ENCODE measurements at places on chromosomes 11 and 22.

DNA sequence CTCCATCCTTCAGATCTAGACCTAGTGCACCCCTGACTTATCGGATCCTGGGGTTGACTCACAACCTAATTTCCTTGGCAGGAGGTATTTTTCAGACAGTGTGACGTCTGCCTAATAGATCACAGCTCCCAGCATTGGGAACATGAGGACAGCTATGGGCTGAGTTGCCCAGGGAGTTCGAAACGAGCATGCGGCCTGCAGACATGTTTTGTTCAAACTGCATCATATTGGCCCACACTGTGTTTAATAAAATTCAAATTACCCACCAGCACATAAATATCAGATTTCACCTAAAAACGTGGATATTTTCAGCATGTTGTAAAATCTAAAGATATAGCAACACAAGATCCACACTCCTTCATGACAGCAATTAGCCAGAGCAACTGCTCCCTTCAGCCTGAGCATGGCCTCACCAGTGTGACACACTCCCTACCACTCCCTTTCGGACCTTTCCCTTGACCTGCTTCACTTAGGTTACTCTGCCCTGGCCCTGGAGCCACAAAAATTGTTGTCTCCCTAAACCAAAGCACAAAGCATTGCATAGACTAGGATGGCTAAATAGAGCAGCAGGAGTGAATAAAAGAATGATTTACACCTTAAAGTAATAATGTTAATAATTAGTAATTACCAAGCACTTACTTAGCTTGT is 53.6 kb upstream of the USP47 start:
- DNase-seq: no peak

DNA sequence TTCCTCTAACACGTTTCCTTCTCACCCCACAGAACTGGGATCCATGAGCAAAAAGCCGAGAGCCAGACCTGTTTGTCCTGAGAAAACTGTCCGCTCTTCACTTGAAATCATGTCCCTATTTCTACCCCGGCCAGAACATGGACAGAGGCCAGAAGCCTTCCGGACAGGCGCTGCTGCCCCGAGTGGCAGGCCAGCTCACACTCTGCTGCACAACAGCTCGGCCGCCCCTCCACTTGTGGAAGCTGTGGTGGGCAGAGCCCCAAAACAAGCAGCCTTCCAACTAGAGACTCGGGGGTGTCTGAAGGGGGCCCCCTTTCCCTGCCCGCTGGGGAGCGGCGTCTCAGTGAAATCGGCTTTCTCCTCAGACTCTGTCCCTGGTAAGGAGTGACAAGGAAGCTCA is 24.0 kb downstream of the CD5 start:
- no peak for DNase-seq

DNA sequence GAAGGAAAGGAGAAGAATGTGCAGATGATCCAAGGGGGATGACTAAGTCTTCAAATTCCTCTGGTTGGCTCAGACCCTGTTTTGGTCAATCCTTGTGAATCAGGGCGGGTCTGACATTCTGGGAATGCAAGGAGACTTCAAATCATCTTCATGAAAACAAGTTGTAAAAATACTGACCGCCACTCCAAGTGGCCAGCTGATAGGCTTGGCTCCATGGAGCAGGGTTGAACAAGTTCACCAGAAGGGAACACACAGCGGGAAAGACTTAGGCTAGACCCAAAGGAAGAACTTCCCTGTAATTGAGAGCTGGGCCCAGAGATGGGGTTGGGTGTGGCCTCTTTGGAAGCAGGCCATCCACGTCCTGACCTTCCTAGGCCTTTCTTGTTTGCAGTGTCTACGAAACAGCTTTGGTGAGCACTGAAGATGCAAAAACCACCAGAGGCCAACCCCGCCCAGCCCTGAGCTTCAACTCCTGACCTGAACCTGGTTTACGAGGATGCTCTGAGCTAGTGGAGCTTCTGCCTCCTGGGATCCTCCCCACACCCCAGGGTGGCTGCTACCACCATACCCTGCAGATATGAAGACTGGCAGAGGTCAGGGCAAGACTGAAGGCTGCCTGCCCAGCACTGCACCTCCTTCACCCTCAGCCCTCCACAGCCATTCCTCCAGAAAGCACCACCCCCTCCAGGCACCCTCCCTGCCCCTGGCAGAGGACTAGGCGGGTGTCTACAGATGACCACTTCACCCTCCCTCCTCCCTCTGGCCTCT is 26.1 kb downstream of the GDPD5 start:
- DNase-seq: no peak

GRCh38 chr11:9179141-9179540 is 86.0 kb downstream of the DENND5A start:
- no peak for DNase-seq

DNA sequence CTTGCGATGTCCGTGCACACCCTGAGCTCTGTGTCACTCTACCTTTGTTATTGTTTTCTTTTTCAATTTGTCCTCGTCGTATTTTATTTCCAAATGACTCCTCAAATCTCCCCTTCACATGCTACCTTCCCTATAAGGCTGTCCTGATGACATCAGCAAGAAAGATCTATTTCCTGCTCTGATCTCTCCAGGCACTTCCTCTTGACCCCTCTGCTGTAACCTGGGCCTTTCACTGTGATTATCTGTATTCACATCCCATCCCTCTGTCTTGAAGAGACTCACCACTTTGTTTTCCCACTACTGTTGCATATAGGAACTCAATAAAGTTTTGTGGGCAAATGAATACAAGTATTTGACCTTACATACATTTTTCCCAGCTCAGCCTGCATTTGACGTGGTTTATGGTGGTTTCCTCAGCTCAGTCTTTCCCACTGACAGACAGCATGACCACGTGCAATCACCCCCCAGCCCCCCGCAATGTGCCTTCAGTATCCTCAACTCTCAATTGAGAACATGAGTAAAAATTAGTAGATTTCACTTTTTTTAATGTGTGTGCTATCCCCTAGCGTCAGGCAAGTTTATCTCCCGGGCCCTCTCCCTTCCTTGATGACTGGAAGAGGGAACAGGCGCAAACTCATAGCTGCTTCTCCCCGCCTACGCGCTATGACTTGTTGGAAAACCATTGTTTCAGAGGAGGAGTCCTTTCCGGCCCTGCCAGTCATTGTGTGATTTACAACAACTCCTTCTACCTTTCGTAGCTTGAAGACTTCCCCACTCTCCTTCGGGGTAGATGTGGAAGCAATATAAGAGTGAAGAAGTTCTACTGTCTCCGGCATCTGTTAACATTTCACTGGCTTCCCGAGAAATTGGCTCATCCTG is 498.5 kb downstream of the NTM start:
- DNase-seq: no peak

- no peak for DNase-seq
Measured at GRCh38 chr11:92848578-92848977, 120.9 kb upstream of the MTNR1B start.

DNA sequence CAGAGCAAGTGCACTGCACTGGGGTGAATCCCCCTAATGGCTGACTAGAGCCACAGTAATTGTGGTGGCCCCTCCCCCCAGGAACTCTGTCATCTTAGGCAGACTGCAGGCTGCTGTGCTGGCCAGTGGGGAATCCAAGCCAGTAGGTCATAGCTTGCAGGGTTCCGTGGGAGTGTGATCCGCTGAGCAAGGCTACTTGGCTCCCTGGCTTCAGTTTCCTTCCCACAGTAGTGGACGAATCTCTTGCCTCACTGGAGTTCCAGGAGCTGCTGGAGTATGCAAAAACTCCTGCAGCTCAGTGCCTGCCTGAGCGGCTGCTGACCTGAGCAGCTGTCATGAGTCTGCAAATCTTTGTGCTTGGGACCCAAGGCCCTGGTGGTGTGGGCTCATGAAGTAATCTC is 13.2 kb downstream of the OOSP3 start:
- no peak for DNase-seq

Data from activated CD4-positive, alpha-beta T cell treated with anti-CD3 and anti-CD28 coated beads for 36 hours (primary cell).